Adipocyte (in vitro differentiated cells): ENCODE measurements at places on chromosomes 3 and 15.

DNA sequence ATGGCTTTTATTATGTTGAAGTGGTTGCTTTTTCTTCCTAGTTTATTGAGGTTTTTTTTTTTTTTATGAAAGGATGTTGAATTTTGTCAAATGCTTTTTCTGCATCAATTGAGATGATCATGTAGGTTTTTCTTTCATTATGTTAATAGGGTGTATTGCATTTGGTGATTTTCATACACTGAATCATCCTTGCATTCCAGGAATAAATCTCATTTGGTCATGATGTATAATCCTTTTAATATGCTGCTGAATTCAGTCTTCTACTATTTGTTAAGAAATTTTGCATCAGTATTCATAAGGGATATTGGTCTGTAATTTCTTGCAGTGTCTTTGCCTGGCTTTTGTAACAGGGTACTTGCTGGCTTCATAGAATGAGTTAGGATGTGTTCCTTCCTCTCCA is 11.5 kb upstream of the CLRN1 start:
- DNase-seq: no peak

GRCh38 chr15:90911302-90911623 is 8.2 kb downstream of the MAN2A2 start:
- DNase-seq: no peak

DNA sequence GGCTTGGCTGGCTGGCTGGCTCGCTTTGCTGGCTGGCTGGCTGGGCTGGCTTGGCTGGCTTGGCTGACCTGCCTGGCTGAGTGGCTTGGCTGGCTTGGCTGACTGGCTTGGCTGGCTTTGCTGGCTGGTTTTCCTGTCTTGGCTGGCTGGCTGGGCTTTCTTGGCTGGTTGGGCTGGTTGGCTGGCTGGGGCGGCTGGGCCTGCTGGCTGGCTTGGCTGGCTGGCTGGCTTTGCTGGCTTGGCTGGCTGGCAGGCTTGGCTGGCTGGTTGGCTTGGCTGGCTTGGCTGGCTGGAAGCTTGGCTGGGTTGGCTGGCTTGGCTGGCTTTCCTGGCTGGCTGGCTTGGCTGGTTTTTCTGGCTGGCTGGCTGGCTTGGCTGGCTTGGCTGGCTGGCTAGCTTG is 435.6 kb downstream of the GOLGA6L6 start:
- no peak for DNase-seq

DNA sequence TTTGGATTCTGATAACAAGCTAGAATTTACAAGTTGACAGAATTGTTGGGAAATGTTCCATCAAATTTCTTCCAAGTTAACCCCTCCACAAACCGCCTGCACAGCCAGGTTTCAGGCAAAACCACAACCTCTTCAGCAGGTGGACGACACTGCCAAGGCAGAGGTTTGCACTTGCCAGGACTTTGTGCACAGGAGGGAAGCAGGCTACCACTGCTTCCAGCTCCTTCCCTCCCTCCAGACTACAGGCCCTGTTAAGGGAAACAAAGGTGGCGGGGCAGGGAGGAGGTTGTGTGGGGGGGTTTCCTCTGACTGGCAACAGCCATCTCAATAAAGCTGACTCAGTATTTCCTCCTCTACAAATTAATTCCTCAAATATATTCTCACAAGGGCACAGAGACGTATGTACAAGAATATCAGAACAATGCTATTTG is 42.2 kb downstream of the TBC1D2B start:
- DNase-seq: no peak

DNA sequence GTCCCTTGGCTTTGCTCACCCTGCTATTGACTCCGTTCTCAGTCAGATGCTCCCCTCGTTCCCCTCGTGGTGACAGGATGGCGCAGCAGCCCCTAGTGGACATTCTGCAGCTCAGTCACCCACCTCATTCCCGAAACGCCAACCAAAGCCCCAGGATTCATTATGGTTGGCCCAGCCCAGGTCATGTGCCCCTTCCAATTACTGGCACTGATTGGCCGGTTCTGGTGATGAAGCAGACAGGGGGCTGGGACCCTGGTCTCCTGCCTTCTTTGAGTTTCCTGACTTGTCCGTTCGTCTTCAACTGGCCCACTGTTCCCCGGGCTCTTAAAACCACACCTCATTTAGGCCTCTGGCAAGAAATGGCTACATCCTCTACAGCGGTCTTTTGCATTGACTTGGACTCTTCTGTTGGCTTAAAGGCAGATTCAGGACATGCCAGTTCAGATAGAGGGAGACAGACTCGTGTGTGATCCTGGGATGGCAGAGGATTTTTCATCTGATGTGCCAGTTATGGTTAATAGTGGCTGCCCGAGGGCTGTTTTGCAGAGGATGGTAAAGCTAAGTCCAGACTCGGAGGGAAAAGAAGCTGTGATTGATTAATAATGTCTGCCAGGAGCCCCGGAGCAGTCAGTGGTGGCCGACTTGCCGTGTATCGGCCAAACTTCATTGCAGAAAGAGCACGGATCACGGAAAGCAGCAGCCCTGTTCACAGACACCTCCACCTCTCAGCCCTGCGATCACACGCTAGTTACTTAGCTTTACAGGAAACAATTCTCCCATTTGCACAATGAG is 37.8 kb downstream of the LSM3 start:
- DNase-seq: no peak

- DNase-seq: no peak
Measured at GRCh38 chr3:134020135-134020680, 9.5 kb downstream of the SLCO2A1 start.

GRCh38 chr15:92288755-92289154 is 104.9 kb upstream of the ST8SIA2 start:
- no peak for DNase-seq

- DNase-seq: peak; percentile 55
Measured at GRCh38 chr3:48990636-48991469, 812 bp downstream of the P4HTM start.

DNA sequence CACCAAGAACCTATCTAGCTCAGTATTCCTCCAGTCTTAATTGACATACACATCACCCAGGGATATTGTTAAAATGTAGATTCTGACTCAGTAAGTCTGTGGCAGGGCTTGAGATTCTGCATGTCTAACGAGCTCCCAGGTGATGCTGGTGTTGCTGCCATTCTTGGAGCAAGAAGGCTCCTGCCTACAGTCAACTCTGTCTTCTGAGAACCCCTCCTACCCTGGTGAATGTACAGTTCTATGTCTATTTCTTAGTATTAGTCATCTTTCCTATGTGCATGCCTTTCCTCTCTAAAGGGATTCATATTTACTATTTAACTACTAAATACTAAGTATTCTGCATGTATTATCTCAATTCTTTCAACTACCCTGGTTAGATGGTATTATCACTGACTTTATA is 268.7 kb downstream of the EDEM1 start:
- no peak for DNase-seq

GRCh38 chr3:146277953-146278631 is 27.2 kb upstream of the PLSCR4 start:
- DNase-seq: peak; percentile 96

GRCh38 chr3:99537416-99537815 is 101.0 kb upstream of the COL8A1 start:
- no peak for DNase-seq

DNA sequence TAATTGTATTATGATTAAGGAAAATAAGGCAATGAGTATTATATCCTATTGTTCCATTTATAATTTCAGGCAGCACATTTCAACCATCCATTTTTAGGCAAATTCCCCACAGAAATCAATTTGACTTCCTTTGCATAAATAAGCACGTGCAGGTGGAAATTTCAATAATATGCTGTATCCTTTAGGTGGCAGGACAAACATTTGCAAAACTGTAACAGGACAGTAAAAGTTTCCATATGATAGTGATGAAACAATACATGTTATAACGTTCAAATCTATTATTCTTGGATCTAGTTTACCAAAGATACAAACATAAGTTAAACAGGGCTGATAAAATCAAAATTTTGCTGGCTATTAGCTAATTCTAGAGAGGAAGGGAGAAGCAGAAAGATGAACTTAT is 8.5 kb downstream of the UACA start:
- DNase-seq: no peak

- no peak for DNase-seq
Measured at GRCh38 chr3:183629546-183630301, 5.7 kb upstream of the KLHL24 start.

GRCh38 chr3:154112146-154112852 is 8.9 kb upstream of the ARHGEF26 start:
- no peak for DNase-seq
